Stimulated activated naive CD4-positive, alpha-beta T cell treated with Interleukin-2 at 50 U/mL for 16 hours (primary cell): ENCODE measurements at places on chromosomes 1 and 21.

GRCh38 chr1:2645143-2645542, 12.3 kb upstream of the MMEL1 start:
- DNase-seq: no peak

GRCh38 chr21:22791986-22792560, 1793.9 kb downstream of the NCAM2 start:
- no peak for DNase-seq

- no peak for DNase-seq
These were observed 552 bp downstream of the PLD5 start for GRCh38 chr1:242523719-242524570.

DNA sequence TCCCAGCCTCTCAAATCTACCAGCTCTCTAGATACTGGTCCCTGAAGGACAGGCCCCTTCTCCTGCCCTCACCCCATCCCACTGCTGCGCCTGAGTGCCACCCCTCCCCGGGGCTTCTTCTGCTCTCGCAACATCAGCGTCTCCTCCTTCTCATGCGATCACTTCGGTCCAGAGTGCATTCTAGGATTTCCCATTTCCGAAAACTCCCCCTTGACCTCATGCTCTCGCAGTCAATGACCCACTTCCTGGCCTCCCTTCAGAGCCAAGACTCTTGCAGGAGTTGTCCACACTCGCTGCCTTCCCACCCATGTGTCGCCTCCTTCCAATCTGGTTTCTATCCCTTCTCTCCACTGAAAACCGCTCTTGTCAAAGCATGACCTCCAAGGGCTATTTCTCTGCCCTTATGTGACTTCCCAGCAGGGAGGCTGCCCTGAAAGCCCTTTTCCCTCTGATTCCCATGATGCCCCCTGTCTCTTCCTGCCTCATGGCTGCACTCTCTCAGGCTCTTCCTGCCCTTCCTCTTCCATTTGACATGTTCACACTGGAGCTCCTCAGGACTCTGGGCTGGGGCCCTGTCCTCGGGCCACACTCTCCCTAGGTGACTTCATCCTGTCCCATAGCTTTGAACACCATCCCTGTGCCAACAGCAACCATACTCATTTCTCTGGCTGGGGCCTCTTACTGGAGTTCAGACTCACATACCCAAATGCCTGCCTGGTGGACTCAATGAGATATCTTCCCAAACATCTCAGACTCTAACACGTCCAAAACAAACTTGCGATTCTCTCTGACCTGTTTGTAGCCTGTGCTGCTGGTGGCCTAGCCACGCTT, 46.0 kb downstream of the LDLRAD2 start:
- no peak for DNase-seq

GRCh38 chr1:161486806-161487741, 18.2 kb upstream of the FCGR2A start:
- DNase-seq: peak; percentile 21

GRCh38 chr1:225460021-225460736, 32.3 kb upstream of the LBR start:
- DNase-seq: no peak

- no peak for DNase-seq
These were observed 23.6 kb upstream of the EPS8L3 start for GRCh38 chr1:109787211-109787844.

DNA sequence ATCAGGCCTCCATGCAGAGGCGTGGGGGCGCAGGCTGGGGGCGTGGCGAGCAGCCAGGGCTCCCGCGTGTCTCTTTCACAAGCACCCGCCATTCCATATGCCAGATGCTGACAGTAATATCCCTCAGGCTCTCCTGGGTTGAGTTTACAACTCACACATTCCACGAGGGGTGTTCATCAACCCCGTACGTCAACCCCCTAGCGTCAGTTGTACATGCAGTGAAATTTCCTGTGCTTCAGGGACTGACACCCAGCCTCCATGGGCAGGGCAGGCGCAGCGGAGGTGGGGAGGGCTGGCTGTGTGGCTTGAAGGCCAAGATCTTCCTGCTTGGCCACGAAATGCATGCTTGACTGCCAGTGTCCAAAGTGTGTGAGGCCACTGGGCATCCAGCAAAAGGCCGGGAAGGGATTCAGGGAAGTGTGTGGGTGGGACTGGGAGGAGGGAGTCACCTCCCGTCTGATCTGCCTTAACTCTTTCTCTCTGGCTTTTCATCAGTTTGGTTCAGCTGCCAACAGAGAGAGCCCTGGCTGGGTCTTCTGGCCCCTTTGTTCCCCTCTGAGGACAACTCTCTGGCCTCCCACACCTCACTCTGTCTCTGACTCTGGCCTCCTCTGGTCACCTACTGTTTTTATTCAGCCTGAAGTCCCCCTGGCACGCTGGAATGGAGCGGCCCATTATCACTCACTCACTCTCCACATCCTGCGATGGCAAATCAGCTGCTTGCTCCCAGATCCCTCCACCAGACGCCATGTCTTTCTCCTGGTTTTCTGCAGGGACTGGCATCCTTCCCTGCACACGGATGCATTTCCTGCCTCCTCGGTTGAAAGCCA, 33.8 kb downstream of the CLIC6 start:
- DNase-seq: no peak

DNA sequence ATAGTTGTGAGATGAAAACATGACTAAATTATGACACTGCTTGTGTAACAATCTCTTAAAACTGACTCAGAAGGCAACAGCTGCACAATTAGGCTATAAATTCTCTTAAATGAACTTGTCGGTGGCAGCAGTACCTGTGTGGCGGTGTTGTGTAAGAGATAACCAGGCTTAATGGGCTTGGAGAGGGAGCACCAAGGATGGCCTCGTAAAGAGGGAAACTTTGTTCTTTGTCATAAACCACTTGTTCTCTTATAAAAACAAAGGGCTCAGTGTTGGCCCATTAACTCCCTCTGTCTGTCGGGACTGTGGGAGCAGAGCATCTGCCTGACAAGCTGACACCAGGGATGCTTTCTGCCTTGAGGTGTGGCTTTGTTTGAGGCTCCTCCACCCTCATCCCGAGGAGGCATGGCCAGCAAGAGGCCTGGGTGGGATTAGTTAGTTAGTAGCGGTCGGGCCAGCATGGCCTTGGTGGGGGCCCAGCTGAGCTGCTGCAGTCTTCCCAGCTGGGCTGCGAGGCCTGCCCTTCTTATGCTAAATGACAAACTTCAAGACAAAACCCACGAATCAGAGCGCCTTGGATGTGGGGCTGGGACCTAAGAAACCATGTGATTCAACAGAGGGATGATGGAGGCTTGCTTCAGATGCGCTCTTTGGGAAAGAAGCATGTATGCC, 171.4 kb downstream of the CAMTA1 start:
- DNase-seq: no peak
